ENCODE measurements at places on chromosomes 7 and 10. TPM values are rescaled to one million over a fixed set of nuclear protein-coding genes. Genes with fewer than 3 reads are reported as not detected.

DOCK1 gene
- 49.7 TPM for total RNA-seq

PAX4 gene
- total RNA-seq: not detected

HIPK2 gene
- total RNA-seq: 65.8 TPM

TLX1 gene
- total RNA-seq: not detected

FAM25C gene
- total RNA-seq: not detected

PTN gene
- 87.9 TPM for total RNA-seq

ZNF273 gene
- 21.8 TPM for total RNA-seq

EFCAB10 gene
- not detected for total RNA-seq

- no peak for DNase-seq
Observed at GRCh38 chr7:40192036-40192435, 57.2 kb downstream of the SUGCT start.

DNA sequence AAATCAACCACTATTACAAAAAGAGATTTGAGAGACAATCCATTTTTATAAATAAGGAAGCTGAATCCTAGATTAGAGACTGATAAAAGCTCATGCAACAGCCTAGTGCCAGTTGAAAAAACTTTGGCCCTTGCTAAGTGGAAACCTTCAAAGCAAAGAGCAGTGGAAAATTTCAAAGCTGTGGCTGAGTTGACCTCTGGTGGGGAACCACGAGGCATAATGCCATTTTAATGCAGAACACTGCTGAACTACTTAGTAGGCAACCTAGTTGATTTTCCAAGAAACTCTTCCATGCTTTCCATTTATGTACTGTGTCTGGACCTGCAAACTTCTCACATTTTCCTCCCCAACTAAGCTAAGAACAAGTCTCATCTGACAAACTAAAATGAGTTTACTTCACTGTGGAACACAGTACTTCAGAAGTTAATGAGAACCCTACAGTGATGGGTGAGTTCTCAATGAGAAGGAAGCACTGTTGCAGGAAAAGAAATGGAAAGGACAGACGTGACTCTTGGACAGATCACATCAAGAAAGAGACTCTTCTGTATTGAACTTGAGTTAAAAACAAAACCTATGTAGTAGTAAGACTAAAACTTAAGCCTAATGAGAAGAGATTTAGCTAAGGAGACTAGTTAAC is 19.5 kb downstream of the FZD9 start:
- DNase-seq: no peak

GRCh38 chr10:99010286-99010685 is 225.4 kb downstream of the HPSE2 start:
- no peak for DNase-seq

DNA sequence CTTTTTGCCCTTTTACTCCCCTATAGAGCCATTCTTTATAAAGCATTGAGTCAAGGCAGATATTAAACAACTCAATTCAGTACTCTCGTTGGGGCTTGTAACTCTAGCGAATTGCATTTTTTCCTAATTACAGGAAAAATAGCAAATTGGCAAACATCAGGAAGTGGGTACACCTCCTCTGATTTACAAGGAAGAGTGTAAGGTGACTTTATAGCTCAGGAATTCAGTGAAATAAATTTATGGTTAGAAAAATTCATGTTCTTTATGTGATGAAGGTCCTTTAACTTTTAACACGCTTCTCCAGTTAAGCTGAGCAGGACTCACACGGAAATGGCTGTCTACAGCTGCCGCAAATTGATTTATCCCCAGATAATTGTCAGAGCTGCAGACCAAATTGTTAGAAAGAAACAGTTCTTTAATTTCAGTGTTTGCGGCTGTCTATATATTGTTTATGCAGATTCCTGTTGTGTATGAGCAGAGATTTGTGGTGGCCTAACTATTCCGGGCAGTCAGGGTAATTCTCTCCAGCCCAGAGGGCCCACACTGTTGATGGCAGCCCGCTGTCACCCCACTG is 151.1 kb upstream of the MKI67 start:
- DNase-seq: no peak

- DNase-seq: no peak
Observed at GRCh38 chr10:127357265-127357664, 160.9 kb upstream of the INSYN2A start.

GRCh38 chr10:86071758-86072157 is 294.8 kb downstream of the GRID1 start:
- no peak for DNase-seq

GRCh38 chr7:156046031-156046560 is 233.8 kb upstream of the SHH start:
- no peak for DNase-seq

- no peak for DNase-seq
Observed at GRCh38 chr10:30352377-30352776, 3.3 kb upstream of the MTPAP start.

DNA sequence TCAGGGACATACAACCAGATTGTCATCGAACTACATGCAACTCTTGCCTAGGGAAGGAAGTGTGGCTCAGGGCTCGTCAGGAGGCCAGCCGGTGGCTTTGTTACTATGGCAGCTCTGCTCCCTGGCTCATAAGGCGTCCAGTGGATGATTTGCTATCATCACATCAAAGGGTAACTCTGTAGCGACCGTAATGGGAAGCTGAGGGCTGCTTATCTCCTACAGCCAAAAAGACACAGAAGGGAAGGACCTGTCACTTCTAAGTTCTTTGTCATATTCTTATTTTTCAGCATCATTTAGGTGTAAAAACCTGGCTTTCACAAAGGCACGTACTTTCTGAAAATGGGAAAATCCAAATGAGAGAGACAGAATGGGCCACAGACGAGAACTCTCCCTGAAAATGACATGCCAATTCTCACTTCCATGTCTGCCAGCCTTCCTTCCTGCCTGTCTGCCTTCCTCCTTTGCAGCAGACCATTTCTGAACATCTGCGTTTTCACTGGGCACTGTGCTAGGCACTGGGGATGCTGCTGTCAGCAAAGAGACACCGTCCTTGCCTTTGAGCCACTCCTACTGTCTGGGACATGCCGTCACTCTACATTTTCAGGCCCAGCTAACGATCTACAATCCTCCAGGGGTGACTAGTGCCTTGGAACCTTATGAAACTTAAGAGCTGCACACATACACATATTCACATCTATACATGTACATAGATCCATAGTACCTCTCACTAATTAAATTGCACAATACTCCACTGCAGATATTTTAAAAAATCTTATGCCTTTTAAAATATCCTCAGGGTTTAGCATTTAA is 26.9 kb downstream of the ENKUR start:
- DNase-seq: no peak

GRCh38 chr7:29955799-29956486 is 33.7 kb downstream of the SCRN1 start:
- DNase-seq: no peak

DNA sequence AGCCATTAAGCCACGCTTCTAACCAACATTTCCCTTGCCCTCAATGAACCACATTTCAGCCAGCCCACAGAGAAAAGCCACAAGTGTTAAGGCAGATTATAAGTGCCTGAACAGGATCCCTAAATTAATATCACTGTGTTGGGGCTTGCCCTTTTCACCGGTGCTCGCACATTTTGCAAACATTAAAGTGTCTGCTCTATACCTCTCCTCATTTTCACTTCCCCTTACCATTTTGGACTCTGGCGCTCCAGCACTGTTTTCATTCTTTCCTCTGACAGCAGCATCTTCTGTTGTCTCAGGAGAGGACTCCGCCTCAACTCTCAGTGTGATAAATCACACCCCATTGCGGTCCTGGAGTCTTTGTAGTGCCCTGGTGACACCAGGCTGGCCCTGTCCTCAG is 274.2 kb downstream of the BAMBI start:
- no peak for DNase-seq

DNA sequence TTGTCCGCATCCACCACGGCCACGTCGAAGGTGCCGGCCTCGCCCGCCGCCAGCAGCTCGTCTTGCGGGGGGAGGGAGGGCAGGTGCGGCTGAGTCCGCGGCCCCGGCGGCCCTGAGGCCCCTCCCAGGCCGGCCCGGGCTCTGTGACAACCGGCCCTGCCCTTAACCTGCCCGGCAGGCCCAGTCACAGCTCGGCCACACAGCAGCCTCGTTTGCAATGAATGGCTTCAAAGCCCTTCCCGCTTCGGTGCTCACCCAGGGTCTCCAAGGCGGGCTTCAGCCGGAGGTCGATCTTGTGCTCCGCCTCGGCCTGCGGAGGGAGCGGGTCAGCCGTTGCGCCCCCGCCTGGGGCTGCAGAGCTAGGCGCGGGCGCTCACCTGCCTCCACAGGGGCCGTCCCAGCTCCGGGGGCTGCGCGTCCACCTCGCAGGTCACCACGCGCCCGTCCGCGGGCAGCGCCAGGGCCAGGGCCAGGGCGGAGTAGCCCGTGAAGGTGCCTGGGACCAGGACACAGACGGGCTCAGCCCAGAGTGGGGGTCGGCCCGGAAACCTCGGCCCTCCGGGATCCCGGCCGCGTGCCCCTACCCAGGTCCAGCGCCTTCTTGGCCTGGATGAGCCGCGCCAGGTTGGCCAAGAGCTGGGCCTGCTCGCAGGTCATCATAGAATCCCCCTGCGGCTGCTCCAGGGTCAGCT is 928 bp downstream of the COMTD1 start:
- peak; percentile 39 for DNase-seq

DNA sequence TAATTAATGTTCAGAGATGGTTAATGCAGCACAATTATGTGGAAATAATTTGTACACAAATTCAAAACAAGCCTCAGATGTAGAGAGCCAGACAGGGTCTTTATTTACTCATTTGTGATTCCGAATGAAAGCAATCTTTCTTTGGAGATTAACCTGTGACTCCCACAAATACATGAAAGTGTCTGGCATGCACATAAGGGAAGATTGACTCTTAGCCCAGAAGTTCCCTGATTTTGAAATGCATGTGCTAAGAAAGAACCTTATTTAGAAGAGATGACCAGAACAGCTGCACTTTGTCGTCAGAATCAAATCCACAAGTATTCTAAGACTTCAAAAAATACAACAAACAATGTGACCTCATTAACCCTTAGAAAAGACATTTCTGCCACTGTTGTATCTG is 45.1 kb downstream of the RNLS start:
- DNase-seq: peak; percentile 50

DNA sequence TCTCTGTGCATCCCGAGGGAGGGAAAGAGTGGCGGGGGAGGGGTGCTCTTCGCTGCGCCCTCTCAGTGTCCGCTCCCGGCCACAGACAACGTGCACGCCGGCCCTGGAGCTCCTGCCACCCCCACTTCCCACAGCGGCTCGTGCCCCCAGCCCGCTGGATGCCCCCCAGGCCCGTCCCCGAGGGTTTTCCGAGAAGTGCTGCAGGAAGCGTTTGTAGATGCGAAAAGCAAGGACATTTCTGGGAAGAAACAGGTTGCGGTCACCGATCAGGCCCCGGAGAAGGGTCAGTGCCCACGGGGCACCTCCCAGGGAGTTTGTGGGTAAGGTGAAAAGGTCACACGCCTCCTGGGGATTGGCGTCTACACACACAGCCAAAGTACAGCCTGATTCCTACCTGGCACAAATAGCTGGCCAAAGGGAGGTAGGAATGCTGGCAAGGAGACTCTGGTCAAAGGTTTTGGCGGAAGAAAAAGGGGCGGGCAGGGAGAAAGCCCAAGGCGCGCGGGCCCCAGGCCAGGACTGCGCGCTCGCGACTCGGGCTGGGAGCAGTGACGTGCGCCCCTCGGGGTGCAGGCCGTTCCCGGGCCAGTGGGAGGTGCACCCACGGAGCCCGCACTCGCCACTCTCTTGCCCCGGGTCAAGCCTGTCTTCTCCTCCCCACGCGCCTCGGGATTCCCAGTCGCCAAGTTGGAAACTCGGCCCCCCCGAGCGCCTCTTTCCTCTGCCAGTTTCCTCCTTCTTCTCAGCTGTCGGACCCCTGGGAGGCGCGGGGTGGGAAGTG is 1.5 kb upstream of the NRP1 start:
- peak; percentile 56 for DNase-seq

DNA sequence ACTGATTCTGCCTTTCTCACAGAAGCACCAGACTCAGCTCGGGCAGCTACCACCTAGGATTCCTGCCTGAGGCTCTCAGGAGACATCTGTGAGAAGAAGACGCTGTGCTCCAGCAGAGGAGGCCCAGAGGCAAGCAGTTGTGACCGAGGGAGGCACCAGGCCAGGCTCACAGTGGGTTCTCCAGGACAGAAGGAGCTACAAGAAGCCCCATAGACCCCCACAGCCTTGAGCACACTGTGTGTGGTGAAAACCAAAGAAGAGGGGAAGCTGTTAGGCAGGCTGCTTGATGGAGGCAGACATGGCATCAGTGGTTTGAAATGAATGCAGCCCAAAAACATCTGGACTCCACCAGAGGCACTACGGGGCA is 198.8 kb downstream of the GRID1 start:
- DNase-seq: no peak

DNA sequence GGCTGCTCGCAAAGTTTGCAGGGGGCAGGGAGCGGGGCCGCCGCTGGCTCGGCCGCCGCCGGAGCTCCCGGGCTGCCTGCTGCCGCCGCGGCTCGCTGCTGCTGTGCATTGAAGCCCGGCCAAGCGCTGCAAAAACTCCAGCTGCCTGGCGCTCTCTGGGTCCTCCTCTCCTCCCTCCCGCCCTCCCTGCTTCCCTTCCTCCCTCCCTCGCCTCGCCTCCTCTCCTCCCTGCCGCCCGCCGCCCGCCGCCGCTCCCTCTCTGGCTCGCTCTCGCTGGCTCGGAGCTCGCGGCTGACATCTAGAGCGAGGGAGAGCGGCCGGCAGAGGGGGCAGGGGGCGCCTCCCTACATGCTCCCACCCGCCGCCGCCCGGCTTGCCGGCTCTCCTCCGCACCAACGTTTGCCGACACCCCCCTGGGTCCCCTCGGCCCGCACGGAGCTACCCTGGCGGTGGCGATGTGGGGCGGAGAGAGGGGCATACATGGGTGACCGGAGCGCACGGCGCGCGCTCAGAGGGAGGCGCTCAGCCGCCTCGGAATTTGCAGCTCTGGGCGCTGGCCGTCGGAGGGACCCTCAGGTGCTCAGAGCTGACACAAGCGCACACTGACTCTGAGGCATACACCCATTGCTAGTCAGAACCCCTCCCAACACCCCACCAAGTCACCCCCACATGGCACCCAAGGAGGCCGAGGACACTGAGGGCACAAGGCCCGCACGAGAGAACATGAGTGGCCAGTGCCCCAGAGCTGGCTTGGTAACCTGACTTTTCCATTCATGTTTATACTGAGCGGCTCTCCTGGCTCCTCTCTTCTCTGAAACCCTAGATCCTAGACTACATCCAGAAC is 1.2 kb upstream of the PLXNA4 start:
- DNase-seq: peak; percentile 76

DNA sequence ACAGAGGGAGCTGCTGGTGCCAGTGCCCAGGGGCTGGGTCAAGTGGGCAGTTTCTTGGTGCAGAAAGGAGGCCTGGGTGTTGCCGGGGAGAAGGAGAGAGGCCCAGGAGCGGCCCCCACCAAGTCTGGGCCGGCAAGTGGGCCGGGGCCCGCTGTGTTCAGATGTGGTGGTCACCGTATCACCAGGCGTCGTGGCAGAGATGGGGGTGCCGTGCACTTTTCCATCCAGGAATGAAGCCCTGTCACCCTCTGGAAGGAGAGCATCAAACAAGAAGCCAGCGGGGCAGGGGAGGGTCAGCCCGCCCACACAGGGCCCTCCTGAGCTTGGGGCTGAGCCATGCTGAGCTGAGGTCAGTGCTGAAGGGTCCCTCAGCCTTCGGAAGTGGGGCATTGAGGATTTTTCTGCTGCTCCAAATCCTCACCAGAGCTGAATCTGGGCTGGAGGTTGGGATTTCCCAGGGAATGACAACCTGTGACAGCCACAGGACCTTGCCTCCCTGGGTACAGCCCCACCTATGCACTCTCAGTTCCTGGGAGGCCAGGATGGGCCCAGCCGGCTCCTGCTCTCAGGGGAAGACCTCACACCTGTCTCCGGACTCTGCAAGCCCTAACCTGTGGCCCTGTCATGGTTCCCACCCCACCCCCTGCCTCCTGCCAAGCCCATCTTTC is 27.9 kb upstream of the INPP5A start:
- no peak for DNase-seq

- no peak for DNase-seq
Observed at GRCh38 chr10:103123282-103124024, 69.6 kb downstream of the NT5C2 start.

GRCh38 chr10:49783645-49784044 is 21.5 kb upstream of the OGDHL start:
- no peak for DNase-seq
